ENCODE measurements at places on chromosomes 16 and 17.

DNA sequence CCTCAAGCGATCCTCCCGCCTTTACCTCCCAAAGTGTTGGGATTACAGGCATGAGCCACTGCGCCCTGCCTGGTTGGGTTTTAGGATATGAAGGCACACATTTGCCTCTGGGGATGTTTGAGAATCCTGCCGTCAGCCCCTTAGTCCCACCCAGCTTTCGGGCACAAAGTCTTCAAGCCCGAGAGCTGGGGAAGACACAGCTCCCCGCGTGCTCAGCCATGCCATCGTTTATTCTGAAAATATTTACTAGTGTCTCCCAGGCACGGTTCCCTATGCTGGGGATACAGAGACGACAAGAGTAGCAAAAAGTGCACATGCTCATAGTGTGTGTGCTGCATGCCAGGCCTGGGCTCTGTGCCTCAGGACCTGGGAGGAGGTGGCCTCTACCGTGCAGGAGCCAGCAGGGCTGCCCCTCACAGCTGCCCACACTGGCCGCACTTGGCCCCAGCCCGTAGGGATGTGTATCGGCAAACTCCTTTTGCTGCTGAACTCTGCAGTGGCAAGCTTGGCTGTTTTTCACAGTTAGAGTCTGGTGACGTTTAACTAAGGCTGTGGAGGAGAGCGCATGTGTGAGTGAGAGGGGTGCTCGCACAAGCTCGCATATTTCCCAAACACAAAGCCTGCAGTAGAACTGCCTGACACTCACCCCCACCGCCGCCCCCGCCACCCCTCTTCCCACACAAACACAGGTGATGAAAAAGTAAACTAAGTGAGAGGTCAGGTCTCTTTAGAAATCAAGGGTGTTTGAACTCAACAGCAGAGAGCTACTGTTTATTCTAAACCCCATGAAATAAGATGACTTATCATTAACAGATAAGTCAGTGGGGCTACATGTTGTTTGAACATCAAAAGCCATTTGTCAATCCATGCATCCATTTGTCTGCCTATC, 266.4 kb downstream of the MRTFB start:
- peak; percentile 67 for DNase-seq

- DNase-seq = peak; percentile 42
Measured at GRCh38 chr16:86880316-86881117, 302.2 kb downstream of the FOXL1 start.

DNA sequence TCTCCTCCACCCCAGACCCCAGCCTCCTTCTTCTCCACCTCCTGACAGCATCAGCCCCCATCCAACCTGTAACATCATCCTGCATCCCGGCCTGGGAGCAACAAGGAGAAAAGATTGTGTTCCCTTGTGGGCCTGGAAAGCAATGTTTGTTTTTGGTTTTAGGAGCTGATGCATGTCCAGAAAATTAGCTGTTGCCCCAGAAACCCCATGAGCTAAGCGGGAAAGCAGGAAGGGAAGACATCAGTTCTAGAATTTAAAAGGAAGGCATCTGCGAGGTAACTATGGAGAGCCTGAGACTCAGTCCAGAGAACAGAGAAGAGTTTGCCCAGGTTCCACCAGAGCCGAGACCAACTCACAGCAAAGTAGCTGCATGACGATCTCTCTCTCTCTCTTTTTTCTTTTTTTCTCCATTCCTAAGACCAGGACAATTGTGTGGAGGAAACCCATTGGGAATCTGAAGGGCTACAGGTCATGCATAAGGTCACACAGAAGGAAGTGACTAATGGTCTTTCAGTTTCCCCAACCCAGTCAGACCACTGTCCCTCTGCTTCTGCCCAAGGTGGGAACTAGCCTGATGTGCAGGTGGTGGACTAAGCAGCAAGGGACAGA, 124.4 kb downstream of the SLC39A11 start:
- DNase-seq = no peak

- no peak for DNase-seq
Measured at GRCh38 chr17:7080456-7081041, 498 bp upstream of the CLEC10A start.

- DNase-seq = peak; percentile 91
Measured at GRCh38 chr16:71564335-71564967, 12.4 kb downstream of the TAT start.

- DNase-seq = no peak
Measured at GRCh38 chr16:23694265-23694643, 15.6 kb downstream of the PLK1 start.

DNA sequence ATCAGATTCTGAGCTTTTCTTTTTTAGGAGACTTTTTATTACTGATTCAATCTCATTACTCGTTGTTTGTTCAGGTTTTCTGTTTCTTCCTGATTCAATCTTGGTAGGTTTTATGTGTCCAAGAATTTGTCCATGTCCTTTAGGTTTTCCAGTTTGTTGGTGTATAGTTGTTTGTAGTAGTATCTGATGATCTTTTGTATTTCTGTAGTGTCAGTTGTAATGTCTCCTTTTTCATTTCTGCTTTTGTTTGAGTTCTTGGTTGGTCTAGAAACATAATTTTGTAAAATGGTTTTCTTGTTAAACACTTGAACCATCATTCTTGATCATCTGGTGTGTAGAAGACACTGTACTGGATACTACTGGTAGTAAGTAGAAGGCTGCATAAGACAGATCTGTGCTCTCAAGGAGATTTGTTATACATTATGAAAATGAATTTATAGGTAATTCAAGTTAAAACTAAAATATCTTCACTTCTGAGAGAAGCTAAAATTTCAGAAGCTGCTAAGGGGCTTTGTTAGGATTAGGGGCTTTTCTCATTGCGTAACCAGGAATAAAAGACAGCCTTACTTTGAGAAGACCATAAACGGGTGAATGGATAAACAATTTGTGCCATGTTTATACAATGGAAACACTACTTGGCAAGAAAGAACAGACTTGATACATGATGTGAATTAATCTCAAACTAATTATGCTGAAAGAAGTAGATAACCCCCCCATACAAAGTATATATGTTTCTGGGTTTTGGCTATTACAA, 44.0 kb downstream of the NSRP1 start:
- no peak for DNase-seq

- DNase-seq = no peak
Measured at GRCh38 chr17:6327007-6327406, 107.9 kb downstream of the AIPL1 start.

DNA sequence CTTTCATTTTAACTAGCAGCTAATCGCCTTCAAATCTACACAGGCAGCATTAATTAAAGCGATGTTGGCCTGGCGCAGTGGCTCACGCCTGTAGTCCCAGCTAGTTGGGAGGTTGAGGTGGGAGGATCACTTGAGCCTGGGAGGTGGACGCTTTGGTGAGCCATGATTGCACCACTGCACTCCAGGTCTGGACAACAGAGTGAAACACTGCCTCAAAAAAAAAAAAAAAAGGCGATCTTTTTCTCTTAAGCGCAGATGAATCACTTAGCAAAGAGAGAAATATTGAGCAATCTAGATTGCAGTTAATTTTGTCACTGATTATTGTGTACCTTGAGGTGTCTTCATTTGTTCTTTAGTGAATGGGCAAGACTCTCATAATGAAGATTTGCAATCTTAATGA, 12.4 kb downstream of the SNTB2 start:
- DNase-seq = peak; percentile 91

DNA sequence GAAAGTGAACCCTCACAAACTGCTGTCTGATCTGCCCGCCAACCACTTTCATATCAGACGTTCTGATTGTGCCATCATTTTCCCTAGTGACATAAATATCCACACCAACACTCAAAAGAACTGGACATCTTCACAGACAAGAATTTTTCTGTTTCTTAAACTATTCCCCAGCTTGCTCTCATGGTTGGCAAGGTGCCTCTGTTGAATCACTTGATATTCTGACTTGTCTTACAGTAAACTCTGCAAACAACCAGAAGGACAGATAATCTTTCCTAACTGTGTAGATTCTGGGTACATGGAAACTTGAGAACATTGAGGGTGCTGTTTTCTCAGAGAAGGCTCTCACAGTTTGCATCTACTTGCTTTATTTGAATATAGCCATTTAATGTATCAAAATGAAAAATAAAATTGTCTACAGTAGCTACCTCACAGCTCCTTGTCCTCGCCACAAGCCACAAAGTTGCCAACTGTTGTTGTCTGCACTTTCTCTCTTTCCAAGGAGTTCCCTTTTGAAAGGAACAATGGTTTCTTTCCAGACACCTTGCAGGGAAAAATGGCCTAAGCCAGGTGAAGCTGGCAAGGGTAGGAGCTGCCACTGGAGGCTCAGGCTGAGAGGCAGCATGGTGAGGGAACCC, 46.0 kb upstream of the ADAMTS18 start:
- no peak for DNase-seq

Data from GM23248 (cell line).